ENCODE measurements at places on chromosomes 5 and 9. TPM values are rescaled to one million over a fixed set of nuclear protein-coding genes. Genes with fewer than 3 reads are reported as not detected.

Gene NTNG2
- total RNA-seq = 0.15 TPM

Gene MED7
- 8.6 TPM for total RNA-seq

Gene ROR2
- total RNA-seq = 16.5 TPM

Gene TSPAN17
- total RNA-seq = 22.2 TPM

Gene ZNF462
- 5.7 TPM for total RNA-seq

Gene TMEM215
- not detected for total RNA-seq

Gene CYLC2
- not detected for total RNA-seq

Gene ATOSB
- 11.3 TPM for total RNA-seq

Gene OMD
- not detected for total RNA-seq

Gene SYNPO
- 1.3 TPM for total RNA-seq

Gene ZNG1A
- total RNA-seq = 17.8 TPM

Gene ECSCR
- total RNA-seq = 1.0 TPM

Gene SPINK5
- not detected for total RNA-seq

Gene SPRY4
- 8.9 TPM for total RNA-seq

Gene CCDC180
- 0.30 TPM for total RNA-seq

Gene GAPT
- not detected for total RNA-seq

Gene IL3
- total RNA-seq = not detected

Gene BTNL9
- total RNA-seq = not detected

Gene NXNL2
- total RNA-seq = 1.5 TPM

Gene SHISAL2B
- total RNA-seq = not detected

Gene PARP8
- total RNA-seq = 3.3 TPM

Gene PCDHAC2
- not detected for total RNA-seq

Gene BSPRY
- not detected for total RNA-seq

Gene SLC31A2
- total RNA-seq = 6.4 TPM

Gene FBXL7
- 6.8 TPM for total RNA-seq

Gene ADGRD2
- total RNA-seq = not detected

Gene GPR151
- not detected for total RNA-seq

Gene FABP6
- total RNA-seq = not detected

Gene CRAT
- total RNA-seq = 50.4 TPM

Gene SPEF2
- total RNA-seq = 1.0 TPM

Gene ARID3C
- not detected for total RNA-seq

Gene SHOC1
- total RNA-seq = under 0.01 TPM

Gene EIF4EBP3
- total RNA-seq = 3.9 TPM

Gene C9orf50
- total RNA-seq = 0.50 TPM

Gene CD14
- total RNA-seq = 0.17 TPM

Gene PCDHB2
- total RNA-seq = 0.45 TPM

Data from bronchus fibroblast of lung (primary cell).